Esophagus muscularis mucosa (tissue), 4 donors: ENCODE measurements at places on chromosomes 13 and 19.

GRCh38 chr19:1526066-1526778, 2.3 kb downstream of the PLK5 start:
- DNase-seq, result no peak

GRCh38 chr19:55101261-55101660, 16.2 kb downstream of the PPP1R12C start:
- DNase-seq, result no peak

GRCh38 chr19:13995017-13995728, 10.9 kb downstream of the RFX1 start:
- no peak for DNase-seq

- DNase-seq, result no peak
Observed at GRCh38 chr13:39612023-39612637, 9.1 kb upstream of the LHFPL6 start.

- no peak for DNase-seq
Observed at GRCh38 chr19:12794971-12795381, 3.7 kb downstream of the JUNB start.

- DNase-seq, result no peak
Observed at GRCh38 chr13:28459911-28460310, 35.0 kb downstream of the FLT1 start.
